IMR-90 (cell line): ENCODE measurements at places on chromosomes 4 and X. TPM values are rescaled to one million over a fixed set of nuclear protein-coding genes. Genes with fewer than 3 reads are reported as not detected.

DNA sequence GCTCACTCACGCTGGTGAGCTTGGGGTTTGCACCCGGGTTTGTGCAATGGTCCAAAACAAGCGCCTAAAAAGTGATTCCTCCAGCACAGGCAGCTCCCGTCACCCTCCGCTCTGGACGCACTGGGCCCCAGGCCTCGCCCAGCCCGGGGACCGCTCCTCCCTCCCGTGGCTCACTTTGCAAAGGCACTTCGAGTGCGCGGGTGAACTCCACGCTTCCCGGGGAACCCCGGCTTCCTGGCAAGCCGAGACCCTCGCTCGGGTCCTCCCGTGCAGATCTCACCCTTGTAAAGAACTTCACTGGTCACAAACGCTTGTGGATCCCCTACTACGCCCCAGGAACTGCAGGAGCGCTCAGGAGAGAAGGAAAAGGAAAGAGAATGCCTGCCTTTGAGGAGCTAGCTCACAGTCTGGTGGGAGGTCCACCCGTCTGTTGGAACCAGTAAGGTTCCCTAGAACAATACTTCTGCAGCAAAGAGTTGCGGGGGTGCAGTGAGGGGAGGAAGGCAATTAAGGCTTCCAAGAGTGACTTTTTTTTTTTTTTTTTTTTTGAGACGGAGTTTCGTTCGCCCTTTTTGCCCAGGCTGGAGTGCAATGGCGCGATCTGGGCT lies at the start of gene CTPS2:
Gene CTPS2, minus strand, starts transcription at position 122 of the 608 bp plus-strand sequence. CDS start 9,767 bp downstream, outside the sequence.
- peak; percentile 48 for DNase-seq

Gene CPZ
- 8.2 and 10.3 TPM in 2 replicates for polyA plus RNA-seq

GRCh38 chr4:127196655-127197352 lies 436.0 kb upstream of the INTU start:
- no peak for DNase-seq

Gene MTHFD2L
- polyA plus RNA-seq: 1.5 and 2.8 TPM in 2 replicates

GRCh38 chrX:104913348-104913747 lies 307.1 kb downstream of the TEX13A start:
- DNase-seq: no peak

GRCh38 chr4:115850799-115851509 lies 737.5 kb upstream of the NDST4 start:
- DNase-seq: no peak

DNA sequence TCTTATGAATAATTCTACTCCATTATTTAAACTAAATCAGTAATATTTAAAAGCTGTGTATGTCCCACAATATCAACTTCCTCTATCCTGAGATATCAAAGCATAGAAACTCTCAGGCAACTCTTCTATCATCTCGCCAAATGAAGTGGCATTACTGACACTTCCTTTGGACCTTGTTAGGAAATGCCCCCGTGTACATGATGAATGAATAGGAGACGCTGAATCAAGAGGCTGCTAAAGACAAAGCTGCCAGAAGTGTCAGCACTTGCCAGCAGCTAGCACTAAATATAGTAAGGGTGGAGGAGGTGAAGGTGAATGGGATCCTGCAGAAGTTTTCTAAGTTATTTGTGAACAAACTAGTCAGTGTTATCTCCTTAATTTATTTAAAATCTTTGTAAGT lies 99.5 kb upstream of the BLTP1 start:
- no peak for DNase-seq

DNA sequence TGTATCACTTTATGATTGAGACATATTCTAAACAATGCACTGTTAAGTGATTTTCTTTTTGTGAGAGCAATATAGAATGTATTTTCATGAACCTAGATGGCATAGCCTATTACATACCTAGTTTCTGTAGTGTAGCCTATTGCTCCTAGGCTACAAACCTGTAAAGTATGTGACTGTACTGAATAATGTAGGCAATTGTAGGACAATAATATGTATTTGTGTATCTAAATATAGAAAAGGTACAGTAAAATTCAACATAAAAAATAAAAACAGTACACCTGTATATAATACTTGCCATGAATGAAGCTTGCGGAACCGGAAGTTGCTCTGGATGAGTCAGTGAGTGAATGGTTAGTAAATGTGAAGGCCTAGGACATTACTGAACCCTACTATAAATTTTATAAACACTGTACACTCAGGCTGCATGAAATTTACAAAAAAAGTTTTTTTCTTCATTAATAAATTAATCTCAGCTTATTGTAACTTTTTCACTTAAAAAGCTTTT lies 106.7 kb downstream of the VSIG4 start:
- no peak for DNase-seq

- DNase-seq: no peak
These were observed 565.8 kb downstream of the GRXCR1 start for GRCh38 chr4:43458293-43458692.

DNA sequence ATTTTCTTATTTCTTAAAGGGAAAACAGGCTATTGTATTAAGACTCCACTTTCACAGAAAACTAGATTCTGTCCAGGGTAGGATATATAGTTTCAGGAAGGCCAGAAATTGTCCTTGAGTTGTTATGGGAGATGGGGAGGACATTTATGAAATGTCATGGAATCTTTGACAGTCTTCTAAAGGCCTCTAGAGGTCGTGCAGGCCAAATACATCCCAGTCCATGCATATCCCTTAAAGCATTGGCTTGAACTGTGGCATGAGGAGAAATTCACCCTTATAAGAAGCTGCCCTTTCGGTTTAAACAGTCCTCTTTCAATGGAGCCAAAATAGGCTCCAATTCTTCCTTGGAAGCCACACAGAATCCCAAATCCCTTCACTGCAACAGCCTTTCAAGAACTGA lies 183.6 kb upstream of the NOCT start:
- DNase-seq: no peak

Gene GNRHR
- not detected in 2 replicates for polyA plus RNA-seq

GRCh38 chrX:19514791-19515614 lies at the start of gene MAP3K15:
Gene MAP3K15, minus strand, starts transcription at chrX:19515508. Its CDS starts 247 bp downstream, at chrX:19515261.
- DNase-seq: no peak

Gene CT45A3
- polyA plus RNA-seq: not detected in 2 replicates

- no peak for DNase-seq
These were observed 19.9 kb upstream of the PABPC5 start for GRCh38 chrX:91414713-91415112.

- DNase-seq: no peak
These were observed 616.8 kb downstream of the BCOR start for GRCh38 chrX:39480963-39481362.

- DNase-seq: no peak
These were observed 694 bp downstream of the TBL1X start for GRCh38 chrX:9465380-9466123.

DNA sequence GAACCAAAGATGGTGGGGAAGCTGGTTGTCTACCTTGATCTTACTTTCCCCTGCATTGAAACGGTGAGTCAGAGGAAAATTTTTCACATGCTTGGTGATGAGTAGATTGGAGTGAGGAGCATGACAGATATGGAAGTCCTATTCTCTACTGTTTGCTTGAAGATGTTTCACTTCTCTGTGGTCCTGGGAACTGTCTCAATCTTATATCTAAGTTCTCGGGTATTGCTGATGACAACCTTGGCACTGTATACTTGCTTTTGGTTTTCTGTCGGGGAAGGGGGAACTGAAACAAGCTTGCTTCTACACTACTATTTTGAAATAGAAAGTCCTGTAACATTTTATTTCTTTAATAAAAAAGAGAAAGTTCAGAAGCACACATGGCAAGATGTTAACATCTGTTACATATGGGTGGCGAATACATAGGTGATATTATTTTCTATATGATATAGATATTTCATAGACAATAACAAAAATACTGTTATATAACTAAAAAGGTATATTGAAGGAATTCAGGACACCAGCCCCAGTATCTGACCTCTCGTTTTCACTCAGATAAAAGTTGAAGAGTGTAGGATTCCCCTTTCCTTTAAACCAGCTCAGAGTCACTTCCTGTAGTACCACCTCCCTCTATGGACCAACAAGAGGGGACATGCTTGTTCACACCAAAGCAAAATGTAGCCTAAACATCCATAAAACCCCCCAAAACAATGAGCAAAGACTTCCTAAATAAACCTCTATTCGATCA lies 88.8 kb downstream of the FMR1NB start:
- no peak for DNase-seq

- DNase-seq: no peak
These were observed 10.0 kb upstream of the HAND2 start for GRCh38 chr4:173539986-173540385.

DNA sequence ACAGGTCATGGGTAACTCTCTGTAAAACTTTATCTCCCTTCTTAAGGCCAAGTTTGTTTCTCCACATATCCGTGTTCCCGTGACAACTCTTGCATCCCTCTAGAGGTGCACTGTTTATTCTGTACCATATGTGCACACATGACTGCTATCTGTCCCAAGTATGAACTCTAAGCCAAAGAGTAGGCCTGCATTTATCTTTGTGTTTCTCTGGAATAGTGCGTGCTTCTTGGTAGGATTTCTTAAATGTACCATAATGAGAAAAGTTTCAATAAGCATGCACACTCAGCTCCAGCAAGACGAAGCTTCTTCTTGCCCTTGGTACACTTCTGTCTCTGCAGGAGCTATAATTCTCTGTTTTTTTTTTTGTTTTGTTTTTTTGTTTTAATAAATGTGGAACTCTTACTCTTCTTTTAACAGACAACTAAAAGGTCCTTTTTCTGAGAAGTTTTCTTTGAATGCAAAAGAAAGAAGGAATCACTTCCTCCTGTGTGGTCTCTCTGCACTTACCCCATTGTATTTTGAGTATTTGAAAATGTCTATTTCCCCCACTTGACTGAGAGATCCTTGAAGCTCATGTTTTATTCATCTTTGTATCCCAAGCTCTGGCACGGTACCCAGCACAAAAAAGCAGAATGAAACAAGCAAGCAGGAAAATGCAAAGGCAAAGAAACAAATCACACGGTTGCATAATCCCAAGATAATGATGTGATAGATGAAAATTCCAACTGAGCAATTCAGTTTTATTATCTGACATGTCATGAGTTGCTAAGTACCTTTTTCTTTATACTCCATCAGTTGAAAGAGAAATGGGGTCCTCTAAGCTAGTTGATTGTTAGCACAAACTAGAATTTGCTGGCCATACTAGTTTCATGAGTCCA lies 521.9 kb upstream of the BOD1L1 start:
- DNase-seq: peak; percentile 10

Gene SOWAHB
- not detected in 2 replicates for polyA plus RNA-seq

DNA sequence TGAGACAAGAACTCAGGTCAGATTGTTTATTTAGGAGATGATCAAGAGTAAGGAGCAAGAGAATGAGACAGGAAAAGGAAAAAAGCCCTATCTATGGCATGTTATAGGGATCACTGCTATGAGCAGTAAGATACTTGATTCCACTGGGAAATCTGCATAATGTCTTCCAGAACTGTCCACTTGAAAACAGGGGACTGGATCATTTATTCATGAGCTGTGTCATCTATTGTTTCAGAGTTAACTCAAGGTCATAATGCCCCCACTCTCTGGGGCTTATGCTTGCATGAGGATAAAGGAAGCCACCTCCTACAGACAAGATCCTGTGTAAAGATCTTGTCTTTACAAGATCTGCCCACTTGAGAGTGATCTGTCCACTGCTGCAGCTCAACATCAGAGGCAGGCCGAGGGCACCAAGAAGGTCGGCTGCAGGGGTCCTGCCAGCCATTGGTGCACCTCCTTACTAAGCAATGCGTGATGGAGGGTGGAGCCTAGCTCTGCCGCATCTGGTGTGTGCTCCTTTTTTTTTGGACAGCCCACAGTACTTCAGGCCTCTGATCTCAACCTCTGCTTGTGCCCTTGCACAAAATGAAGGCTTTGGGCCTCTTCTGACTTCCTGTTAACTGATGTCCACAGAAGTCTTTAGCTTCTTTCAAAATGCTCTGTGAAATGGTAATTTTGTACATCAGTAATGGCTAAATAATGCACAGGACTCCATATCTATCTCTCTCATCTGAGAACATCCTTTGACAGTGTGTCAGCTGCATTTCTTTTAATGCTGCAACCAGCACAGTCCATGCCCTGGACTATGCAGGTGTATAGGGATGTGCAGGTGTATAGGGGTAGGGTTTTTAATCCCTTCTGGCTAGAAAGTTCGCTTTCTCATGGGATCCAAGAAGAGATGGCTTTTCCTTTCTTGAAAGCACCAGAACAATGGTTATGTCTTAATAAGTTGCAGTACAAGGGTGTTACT lies 95.9 kb upstream of the TRPC3 start:
- DNase-seq: no peak

Gene STPG2
- polyA plus RNA-seq: not detected in 2 replicates

Gene PPEF1
- polyA plus RNA-seq: not detected in 2 replicates

- no peak for DNase-seq
These were observed 36.1 kb downstream of the CPLX1 start for GRCh38 chr4:789571-790465.

DNA sequence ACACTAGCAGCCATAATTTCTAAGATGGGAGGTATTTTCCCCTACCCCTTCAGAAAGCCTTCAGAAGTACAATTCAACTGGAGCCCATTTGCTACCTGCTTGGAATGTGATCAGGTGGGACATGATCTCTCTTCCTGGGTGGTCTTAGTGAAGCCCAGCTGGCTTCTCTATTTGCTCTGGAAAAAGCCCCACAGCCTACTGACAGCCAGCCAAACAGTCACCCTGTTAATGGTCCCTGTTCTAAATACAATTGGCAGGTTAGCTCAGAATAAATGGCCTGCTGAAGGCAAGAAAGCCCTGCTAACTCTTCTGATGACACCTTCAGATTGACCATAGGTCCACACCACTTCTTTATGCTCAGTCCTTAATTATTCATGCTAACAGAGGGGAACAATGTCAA lies 39.9 kb downstream of the HS6ST2 start:
- DNase-seq: no peak

- DNase-seq: no peak
These were observed 44.7 kb downstream of the FAM53A start for GRCh38 chr4:1639299-1639868.

Gene PRR32
- not detected in 2 replicates for polyA plus RNA-seq

Gene EGFL6
- not detected in 2 replicates for polyA plus RNA-seq

- DNase-seq: peak; percentile 10
These were observed 111.2 kb upstream of the GALNT7 start for GRCh38 chr4:173057442-173057841.

GRCh38 chrX:50941638-50942037 lies 31.1 kb downstream of the BMP15 start:
- no peak for DNase-seq

DNA sequence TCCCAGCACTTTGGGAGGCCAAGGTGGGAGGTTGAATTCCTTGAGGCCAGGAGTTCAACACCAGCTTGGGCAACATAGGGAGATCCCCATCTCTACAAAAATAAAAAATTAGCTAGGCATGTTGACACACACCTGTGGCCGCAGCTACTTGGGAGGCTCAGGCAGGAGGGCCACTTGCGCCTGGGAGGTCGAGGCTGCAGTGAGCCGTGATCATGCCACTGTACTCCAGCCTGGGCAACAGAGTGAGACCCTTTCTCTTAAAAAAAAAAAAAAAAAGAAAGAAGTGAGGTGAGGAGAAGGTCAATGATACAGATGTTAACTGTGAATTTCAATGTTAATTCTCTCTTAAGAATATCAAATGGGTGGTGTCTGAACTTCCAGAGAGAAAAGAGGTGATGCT lies 15.1 kb upstream of the AP1S2 start:
- no peak for DNase-seq

Gene HGFAC
- 0.05 and 0.23 TPM in 2 replicates for polyA plus RNA-seq

Gene PABPC5
- 0.56 and 0.63 TPM in 2 replicates for polyA plus RNA-seq
